IPS DF 19.7 (cell line): ENCODE measurements at places on chromosomes 2 and 18.

- DNase-seq, result no peak
Measured at GRCh38 chr18:33957707-33958106, 267.0 kb downstream of the NOL4 start.

GRCh38 chr2:119491776-119492525 lies 32.3 kb downstream of the SCTR start:
- no peak for DNase-seq

DNA sequence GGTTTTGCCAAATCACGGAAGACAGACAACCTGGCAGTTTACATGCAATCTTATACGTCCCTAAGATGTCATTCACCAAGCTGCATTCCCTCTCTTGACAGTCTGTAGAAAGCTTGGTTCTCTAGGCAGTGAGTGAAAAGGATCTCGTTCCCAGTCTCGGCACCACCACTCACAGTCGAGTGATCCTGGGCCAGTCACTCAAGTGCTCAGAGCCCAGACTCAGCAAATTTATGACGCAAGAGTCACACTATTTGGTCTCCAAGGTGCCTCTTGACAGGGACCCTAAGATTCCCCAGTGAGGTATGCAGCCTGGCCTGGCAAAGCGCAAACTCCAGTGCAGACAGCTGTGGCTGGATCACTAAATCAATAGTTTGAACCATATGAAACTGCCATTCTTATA lies 77.9 kb downstream of the EIPR1 start:
- no peak for DNase-seq

- no peak for DNase-seq
Measured at GRCh38 chr18:53771664-53772063, 452.8 kb downstream of the MBD2 start.

DNA sequence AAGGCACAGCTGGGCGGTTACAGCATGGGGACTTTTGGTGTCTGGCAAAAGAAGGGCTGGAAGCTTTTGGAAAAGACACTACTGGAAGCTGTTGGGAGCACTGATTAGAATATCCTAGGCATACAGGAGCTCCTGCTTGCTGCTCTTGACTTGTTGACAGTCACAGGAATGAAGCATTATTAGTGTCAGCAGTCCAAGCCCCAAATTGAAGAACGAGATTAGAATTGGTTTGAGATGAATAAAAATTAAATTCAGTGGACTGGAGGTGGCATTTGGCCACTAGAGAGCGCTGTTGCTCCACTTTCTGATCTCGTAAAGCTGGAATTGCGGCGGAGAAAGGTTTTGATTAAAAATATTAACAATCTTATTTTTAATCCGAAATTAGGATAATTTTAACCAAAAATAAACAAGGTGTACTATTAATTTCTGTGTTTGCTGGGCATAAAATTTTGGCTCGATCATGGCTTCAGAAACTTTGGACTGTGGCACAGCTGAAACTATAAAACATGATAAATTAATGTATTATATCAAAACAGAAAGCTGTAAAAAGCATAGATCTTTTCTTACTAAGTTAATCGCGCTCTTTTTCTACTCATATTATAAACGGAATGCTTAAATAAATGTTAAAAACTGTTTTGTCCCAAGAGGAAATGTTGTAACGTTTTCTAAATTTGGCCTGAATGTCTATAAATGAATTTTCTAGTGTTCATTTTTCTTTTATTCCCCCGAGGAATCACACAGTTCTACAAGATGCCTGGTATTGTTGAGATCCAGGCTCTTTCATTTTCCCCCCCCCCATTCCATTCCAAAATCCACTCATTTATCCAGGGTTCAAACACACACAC lies 2.4 kb upstream of the HOXD8 start:
- no peak for DNase-seq

DNA sequence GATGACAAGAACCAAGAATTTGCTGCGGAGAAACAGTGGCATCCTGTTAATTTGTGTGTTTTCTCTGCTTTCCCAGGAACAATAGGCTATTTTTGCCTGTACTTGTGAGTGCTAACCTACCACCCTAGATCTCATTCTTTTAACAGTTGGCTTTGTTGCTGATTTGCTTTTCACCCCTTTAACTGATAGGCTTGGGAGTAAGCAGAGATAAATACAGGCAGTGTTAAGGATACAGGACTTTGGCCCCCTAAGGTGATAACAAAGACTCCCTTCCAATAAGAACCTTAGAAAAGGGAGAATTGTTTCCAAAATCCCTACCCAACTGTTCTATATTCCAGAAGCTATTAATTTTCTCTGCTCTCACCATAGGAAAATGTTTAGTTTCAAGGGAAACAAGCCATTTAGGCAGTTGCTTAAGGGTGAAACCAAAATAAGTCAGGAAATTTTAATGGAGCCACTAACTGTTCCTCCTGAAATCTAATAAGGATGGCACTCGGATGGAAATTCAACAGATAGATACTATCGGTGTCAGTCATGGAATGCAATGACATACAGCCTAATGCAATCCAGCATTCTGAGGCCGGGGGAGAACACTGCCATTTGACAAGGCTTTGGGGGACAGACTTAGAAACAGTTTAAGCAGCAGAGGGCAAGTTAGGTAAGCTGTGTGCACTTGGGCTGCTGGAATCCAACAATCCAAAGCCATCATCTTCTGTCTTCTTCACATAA lies 238.8 kb downstream of the RNF152 start:
- no peak for DNase-seq

DNA sequence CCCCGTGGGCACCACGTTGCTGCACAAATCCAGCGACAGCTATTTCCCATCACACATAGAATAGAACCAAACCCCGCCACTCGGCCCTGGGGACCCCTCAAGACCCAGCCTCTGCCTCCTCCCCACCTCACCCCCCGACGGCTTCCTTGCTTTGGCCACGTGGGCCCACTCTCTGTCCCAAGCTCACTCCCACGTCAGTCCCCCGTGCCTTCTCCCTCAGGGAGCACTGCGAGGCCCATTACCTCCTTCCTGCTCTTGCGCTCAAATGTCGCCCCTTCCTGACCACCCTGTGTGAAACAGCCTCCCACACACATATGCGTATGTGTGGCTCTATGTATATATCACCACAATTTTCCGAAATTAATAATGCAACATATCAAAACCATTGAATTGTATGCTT lies 239.7 kb downstream of the SH3BP4 start:
- no peak for DNase-seq

GRCh38 chr2:72127401-72128058 lies 20.1 kb downstream of the CYP26B1 start:
- no peak for DNase-seq

DNA sequence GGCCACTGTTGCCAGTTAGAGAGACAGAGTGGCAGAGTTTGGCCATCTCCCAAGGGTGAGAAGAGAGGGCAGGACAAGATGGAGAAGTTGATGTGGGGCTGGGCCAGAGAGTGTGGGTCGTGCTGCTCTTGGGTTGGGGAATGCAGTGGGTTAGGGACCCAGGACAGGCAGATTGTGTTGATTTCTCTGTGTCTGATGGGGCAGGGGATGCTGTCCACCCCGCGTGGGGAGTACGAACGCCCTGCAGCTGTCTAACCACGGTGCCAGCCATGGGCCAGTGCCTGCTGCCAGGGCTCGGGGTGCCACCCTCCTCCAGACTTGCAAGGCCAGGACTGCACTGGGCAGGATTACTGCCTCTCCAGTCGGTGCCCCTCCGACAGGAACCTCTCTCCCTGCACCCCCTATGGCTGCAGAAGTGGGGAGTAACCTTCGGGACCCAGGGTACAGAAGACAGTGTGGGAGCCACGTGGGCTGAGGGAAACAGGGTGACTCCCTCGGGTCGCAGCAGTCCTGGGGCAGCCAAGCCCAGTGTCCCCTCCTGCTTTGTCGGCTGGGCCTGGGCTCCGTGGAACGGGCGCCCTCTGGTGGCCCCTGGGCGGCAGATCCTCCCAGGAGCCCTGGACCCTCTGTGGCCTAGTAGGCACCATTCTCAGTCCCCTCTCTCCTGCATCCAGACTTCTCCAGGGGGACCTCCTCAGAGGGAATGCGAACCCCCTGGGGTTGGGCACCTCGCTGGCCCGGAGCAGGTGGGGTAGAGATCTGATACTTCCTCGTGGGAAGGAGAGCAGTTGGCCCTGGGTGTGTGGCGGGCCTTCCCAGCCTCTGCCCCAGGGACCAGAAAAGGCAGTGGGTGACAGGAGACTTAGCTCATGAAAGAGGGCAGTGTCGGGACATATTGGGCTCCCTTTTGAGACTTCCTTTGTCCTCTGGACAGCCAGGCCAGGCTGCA lies 2.7 kb downstream of the GPC1 start:
- DNase-seq, result no peak

- DNase-seq, result no peak
Measured at GRCh38 chr18:10234912-10235660, 219.3 kb upstream of the APCDD1 start.

GRCh38 chr2:9791711-9792110 lies 51.6 kb upstream of the TAF1B start:
- no peak for DNase-seq

GRCh38 chr2:104412384-104412783 lies 441.5 kb upstream of the POU3F3 start:
- no peak for DNase-seq

DNA sequence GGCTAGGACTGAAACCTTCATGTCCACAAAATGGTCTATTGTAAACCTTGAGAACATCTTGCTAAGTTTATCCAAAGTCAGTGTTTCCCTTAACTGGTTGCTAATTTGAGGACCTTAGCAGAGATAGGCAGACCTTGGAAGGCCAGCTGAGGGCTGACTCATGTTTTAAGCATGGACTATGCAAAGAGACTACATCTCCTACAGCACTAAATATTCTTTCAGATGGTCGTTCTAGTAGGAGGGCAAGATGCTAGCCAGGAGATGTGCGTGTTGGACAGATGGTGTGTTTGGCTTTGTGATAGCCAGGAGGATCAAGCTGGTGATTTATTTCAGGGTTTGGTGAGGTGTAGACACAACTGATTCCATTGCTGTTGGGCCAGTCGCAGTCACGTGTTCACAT lies 75.8 kb downstream of the NRP2 start:
- DNase-seq, result no peak

DNA sequence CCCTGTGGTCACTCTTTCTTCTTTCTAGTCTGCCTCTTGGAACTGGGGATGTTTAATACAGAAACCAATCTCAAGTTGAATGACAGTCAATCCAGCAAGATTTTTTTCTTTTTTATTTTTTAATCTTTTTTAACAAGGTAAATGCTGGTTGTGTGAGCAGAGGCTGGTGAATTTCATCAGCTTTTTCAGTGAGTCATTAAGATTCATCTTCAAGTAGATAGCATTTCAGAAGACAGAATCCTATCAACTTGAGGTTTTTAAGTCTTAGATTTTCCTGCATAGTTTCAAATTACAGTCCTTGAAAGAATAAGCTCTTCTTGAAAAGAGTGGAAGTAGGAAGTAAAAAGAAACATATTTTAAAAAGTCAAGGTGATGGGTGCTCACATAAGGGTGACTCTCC lies 12.4 kb downstream of the SLC8A1 start:
- no peak for DNase-seq

DNA sequence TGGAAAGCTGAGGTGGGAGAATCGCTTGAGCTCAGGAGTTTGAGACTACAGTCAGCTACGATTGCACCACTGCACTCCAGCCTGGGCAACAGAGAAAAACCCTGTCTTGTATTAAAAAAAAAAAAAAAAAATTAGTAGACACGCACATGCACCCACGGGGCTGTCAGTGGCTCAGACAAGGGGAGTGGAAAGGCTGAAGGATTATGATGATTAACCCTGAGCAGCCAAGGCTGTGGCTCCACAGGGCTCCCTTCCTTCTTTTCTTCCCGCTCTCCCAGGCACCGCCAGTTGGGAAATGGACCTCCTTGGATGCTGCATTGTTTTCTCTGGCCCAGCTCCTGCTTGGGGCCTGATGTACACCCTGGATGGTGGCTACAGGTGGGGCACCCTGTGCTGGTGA lies 49.0 kb upstream of the RAB6C start:
- no peak for DNase-seq

GRCh38 chr2:235333076-235333475 lies 160.8 kb upstream of the AGAP1 start:
- no peak for DNase-seq

DNA sequence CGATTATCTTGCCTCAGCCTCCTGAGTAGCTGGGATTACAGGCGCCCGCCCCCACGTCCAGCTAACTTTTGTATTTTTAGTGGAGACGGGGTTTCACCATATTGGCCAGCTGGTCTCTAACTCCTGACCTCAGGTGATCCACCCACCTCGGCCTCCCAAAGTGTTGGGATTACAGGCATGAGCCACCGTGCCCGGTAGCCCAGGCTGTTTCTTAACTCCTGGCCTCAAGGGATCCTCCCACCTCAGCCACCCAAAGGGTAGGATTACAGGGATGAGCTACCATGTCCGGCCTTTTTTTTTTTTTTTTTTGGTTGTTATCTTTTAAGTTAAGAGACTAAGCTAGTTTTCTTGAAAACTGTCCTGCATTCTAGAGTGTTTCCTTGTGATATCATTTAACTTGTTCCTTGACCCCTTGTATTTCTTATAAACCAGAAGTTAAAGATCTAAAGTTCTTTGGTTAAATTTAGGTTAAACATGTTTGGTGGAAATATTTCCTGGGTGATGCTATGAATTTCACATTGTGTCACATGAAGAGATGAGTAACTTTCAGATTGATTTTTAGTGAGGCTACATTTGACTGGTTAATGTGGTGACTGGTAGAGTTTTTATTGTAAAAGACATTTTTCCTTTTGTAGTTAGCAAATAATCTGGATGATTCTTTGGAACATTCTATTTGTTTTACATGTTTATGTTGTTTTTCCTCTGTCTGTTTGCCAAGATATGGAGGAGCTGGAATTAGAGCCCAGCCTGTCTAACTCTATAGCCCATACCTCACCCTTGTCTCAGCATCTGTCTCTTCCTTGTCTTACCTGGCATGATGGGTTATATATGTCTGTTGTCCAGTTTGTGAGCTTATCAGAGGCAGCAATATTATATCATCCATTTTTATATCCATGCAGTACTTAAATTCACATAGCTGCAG lies 5.2 kb downstream of the NCAPH start:
- no peak for DNase-seq

- DNase-seq, result no peak
Measured at GRCh38 chr2:99754210-99754609, 264.4 kb upstream of the REV1 start.

- no peak for DNase-seq
Measured at GRCh38 chr18:64240316-64240715, 91.4 kb upstream of the LINC00305 start.

- DNase-seq, result no peak
Measured at GRCh38 chr2:159270744-159271379, 15.6 kb downstream of the WDSUB1 start.

- no peak for DNase-seq
Measured at GRCh38 chr2:64035072-64035942, 16.1 kb upstream of the VPS54 start.

DNA sequence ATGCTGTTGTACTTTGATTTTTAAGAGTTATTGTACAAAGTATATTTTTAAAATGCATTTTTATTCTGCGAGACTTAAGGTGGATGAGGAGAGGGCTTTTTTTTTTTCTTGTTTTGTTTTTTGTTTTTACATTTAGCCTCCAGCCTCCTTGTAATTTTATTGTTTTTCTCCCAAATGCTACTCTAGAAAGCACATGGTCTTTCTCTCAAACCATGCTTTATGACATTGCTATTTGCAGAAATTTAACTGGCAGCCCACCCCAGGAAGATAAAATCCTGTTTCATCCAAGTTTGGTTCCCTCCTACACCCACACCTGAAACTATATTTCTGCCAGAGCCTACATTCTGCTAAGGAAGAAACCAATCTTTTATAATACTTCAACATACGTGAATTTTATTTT lies 184.6 kb downstream of the ARHGAP15 start:
- DNase-seq, result no peak
